ENCODE measurements at places on chromosomes 3 and 15.

DNA sequence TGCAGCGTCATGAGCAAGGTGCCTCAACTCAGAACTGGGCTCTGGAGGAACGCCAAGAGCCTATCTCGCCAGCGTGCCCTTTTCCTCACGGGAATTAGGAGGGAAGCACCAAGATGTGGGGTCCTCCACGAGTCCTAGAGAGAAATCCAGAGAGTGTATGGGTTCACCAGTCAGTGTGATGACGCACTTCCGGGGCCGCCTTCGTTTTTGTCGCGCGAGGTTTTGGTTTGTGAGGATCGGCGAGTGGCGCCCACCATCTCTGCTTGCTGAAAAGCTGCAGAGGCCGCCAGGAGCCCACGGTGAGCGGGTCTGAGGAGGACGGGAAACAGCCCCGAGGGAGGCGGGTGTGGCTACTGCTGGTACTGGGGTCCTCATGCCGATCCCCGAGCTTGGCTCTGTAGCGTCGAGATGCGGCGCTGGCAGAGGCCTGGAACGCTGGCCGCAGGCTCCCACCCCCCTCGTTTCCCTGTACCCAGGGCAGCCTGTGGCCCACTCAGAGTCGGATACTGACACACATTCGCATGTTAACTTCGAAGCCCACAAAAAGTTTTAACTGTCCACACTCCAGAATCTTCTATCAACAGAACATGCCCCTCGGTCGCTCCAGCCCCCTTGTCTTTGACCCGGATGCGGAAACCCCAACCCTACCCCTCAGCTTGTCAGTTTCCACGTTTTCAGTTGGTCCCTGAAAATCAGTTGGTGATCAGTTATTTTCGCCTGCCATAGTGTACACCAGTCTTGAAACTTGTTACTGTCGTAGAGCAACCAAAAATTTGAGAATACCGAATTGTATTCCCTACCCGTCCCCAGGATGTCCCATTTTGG is 30.4 kb downstream of the ZNF662 start:
- no peak for DNase-seq

DNA sequence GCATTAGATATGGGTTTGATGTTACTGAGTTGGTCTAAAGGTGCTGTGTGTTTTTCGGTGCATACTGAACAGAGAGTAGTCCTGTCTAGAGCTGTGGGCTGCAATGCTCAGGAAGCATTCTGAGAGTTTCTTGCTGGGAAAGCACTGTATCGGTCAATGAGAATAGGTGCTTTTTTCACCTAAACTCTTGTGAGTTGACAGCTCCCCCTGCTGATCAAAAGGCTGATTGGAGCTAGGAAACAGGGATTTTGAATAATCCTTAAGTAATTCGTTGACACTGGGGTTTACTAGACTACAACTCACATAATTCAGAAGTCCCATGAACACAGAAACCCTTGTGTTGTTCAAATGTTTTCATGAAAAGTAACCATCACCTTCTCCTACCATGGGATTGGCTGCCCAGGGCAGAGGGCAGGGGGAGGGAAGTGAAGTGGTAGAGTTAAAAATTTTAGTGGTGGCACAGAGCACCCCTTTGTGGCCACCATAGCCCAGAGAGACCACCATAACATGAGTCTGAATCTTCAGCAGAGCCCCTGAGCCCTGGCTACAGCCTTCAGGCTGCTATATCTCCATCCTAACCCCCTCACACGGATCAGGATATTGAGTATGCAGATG is 13.0 kb upstream of the MANF start:
- no peak for DNase-seq

DNA sequence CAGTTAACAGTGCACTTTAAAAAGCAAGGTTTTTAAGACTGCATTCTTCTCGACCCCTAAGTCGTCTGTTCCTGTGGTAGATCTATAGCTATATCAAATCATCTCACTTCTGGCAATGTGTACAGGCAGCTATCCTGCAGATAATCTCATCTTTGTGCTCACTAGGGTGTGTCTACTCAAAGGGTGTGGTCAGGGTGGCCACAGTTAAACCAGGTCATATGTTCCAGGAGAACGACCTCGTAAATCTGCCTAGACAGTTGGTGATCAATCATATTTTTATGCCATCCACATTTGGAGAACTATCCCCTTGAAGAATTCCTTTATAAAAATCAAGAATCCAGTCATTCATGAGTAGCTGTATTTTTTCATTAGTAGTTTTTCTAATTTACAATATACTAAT is 3.0 kb downstream of the VEPH1 start:
- DNase-seq = no peak

GRCh38 chr15:82900511-82901060 is 51.9 kb downstream of the HOMER2 start:
- no peak for DNase-seq

DNA sequence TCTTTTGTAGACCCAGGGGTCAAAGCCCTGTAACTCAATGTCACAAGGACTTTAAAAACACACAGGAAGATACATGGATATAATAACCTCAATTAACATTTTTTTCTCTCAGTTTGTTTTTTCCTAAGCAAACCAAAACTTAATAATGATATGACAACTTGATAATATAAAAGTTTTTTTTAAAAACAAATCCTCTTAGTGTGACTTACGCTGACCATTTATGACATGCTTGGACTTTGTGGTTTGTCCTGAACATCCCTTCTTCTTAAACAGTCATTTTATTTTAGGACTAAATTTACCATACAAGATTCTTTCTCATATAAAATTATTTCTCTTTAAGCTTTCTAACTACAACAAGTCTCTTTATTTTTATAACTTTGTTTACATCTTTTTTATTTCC is 25.4 kb upstream of the FAM3D start:
- DNase-seq = no peak

- DNase-seq = no peak
Measured at GRCh38 chr15:39960411-39960810, 26.5 kb downstream of the EIF2AK4 start.

- no peak for DNase-seq
Measured at GRCh38 chr3:172676196-172676922, 34.5 kb downstream of the NCEH1 start.

DNA sequence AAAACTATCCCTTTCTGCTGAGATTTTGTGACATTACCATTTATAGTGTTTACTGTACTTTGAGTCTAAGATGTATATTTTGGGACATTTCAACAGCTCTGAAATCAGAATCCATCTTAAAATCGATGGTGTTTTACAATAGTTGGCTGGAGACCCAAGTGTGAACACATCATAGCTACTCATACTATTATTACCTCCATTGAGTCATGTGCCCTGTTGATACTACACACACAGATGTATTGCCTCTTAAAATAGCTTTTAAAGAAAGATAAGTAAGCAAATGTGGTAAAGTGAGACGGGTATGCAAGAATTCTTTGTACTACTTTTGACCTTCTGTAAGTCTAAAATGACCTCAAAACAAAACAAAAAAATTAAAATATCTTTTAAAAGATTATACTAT is 6.7 kb downstream of the LMOD3 start:
- DNase-seq = no peak
